T-cell (primary cell): ENCODE measurements at places on chromosomes 2 and 18.

GRCh38 chr2:166658901-166659300 lies 164.9 kb upstream of the SCN7A start:
- DNase-seq: no peak

DNA sequence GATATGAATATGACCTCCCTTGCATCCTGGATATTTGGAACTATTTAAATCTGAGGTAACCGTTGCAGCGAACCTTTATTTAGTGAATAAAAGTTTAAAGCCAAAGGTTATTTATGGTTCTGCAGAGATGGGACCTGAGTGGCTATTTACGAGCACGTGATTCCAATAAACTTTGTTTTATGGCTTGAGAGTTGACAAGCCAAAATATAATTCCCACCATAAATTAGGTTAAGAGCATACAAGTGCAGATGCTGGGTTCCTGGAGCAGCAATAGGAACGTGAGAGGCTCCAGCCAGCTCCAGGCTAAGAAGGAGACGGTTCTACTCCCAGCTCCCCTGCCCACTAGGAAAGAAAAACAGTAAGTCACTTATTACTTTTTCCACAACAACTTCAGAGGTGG lies 5.2 kb upstream of the HOXD4 start:
- DNase-seq: no peak

- DNase-seq: no peak
Measured at GRCh38 chr2:201219328-201220096, 36.6 kb downstream of the CASP10 start.

DNA sequence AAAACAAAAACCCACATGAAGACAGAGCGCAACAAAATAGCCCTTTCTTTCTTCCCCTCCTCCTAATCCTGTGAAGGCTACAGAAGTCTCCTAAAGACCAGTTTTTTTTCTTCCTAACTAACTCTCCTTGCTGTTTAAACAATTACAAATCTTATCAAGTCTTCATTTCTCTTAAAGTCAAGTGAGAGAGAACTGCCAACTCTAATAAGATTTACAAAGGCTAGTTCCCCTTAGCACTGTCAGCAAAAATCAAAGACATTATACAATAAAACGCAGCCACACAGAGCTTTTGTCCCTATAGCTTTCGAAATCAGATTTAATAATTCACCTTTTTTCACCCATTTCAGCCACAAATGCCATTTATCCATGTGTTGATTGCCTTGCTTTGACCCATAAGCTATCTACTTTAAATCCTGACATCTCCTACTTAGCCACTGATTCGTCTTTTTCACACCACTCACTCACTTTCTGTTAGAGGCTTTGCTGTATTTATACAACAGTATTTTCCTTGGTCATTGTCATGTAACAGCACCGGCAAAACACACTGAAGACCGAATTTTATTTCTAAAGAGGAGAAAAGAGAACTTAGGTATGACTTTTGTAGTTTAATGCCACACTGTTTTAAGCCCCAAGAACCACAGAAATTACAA lies 5.9 kb downstream of the NRXN1 start:
- no peak for DNase-seq

GRCh38 chr2:179886-180285 lies 83.9 kb downstream of the SH3YL1 start:
- DNase-seq: no peak

- DNase-seq: no peak
Measured at GRCh38 chr18:63928331-63928730, 20.6 kb downstream of the SERPINB10 start.

DNA sequence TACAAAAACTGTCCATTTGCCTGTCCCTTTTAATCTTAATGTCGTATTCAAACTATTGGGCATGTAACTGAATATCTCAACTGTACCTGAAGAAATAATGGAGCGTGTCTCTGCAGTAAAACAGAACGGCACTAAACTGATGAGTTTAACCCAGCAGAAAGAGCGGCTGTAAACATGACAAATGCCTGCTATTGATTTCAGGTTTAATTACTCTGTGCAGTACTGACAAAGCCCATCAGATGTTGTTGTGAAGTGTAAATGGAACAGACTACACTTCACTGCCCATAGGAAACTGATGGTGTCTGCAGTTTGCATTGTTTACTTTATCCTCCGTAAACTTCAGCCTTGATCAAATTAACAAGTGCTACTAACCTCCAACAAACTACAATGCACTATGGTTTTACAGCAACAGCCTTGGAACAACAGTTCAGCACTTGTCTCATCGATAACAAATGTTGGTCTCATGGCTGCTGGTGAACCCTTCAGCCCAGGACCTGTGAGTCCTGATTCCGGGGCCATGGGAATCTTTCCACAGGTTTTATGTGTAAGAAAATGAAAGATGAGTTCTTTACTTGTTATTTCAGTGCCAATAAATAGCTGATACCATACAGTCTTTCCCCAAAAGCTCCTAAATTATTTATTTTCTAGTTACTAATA lies 316.5 kb downstream of the CCDC178 start:
- DNase-seq: no peak

DNA sequence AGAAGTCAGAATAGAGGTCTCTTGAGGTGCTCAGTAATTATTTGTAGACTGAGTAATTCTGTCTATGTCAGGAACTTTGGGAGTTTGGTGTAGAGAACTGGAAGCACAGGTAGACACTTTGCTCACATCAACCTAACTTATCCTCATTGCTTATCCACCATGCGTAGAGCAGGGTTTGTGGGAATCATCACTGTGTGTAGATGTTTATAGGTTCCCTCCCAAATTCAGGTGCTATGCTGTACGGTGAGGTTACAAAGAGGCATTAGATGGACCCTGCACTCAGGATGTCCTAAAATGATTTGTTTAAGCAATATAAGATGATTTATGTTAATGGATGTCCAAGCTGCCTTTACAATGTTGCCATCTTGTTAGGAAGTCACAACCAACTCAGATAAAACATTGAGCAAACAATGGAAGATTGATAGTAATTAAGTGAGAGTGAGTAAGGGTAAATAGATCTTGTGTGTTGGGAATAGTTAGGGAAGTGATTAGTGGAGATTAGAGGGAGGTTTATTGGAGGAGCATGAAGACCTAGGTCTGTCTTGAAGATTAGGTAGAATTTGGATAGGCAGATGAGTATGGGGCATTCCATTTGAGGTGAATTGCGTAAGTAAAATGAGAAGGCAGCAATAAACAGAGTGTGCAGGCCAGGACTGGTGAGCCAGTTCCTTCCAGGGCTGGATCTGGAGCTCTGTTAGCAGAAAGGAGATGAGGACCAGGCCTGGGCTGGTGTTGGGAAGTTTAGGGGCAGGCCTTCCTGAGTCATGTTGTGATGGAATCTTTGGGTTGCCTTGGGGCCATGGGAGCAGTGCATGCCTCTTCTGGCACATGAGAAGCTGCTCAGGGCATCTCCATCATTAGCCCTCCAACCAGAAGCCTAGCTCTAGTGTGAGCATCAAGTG lies 12.1 kb downstream of the EPAS1 start:
- no peak for DNase-seq

DNA sequence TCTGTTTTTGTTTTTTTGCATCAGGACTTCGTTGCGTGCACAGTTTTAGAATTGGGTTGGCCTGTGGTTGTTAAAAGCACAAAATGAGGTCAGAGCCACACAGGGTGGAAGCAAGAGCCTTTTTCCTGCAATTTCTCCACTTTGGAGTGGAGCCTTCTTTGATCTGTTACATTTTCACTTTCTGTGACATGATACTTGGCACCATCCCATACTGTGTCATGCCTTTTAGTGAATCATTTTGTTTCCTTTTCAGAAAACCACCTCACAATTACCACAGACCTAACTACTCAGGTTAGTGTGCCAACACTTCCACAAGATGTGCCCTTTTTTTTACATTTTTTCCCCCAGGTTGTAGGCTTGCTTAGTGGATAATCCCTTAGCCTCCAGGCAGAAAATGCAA lies 32.5 kb downstream of the MERTK start:
- DNase-seq: no peak

GRCh38 chr2:42568401-42569115 lies at the start of gene MTA3:
MTA3 (plus strand) TSS chr2:42568632; CDS start chr2:42568746, 114 bp downstream.
- peak; percentile 66 for DNase-seq

- no peak for DNase-seq
Measured at GRCh38 chr2:214750529-214750928, 59.0 kb downstream of the BARD1 start.

DNA sequence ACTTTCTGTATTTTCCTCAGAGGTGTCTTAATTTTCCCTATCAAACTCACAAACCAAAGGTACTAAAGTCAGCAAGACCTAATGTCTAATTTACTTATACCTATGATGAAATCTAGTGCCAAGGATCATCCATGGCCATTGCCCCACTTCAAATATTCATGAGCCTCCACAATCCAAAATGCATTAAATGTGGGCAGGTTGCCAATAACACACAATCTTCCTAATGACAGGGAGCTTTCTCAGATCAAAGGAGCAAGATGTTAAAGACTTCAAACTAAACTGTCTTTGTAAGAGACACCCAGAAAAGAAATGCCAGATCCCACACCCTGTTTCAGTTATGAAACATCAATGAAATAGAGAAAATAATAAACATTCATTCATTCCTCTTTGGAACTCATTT lies 143.2 kb downstream of the TMEFF2 start:
- no peak for DNase-seq

DNA sequence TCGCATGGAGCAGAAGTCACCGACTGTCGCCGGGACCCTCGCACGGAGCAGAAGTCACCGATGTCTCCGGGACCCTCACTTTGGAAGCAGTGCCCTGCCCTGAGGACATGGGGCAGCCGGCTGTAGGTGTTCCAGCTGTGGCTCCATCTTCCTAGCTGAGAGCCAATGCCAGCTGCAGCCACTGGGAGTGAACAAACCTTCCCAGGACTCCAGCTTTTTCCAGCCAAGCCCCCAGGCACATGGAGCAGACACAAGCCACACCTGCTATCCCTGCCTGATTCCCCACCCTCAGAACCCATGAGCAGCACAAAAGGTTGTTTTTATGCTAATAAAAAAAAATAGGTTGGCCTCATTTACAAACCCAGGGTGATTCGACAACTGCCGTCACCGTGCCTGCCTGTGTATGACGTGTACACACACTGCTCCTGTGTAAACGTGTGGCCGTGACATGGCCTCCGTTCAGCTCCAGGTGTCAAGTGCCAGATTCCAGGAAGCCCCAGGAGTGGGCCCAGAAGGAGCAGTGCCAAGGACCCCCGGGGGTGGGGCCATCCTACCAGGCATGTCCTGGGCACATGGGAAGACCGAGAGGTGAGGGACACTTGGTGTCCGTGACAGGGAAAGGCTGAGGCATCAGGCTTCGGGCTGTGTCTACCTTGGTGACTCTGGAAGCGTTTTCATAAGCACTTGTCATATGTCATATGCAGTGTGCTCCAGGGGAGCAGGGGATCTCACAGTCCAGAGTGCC lies 91.5 kb downstream of the EIPR1 start:
- DNase-seq: no peak

DNA sequence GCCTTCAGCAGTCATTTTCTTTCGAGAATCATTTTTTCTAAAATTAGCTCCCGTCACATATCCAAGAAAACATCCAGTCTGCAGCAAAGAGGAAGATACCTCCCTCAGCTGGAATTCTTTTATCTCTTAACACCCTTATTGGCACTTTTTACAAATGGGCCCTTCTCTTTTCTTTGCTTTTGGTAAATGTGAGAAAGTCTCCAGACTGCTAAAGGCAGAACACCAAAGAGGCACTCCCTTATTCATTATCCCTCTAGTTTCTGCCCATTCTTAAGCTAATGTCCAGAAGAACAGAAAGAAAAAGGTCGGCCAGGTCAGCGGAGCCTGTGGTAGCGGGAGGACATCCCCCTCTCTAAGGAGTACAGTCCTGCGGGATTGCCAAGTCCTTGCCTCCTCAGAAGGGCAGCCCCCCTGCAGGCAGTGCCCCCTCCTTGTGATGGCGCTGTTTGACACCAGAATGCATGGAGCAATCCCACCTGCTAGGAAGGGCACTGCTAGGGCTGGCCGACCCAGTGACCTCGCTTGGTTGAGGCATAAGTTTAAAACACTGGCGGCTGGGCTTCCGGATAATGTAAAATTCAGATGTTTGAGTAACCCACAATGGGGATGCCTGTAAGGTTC lies 34.0 kb downstream of the ST6GAL2 start:
- DNase-seq: no peak

- DNase-seq: no peak
Measured at GRCh38 chr2:105910497-105911238, 166.0 kb downstream of the NCK2 start.

DNA sequence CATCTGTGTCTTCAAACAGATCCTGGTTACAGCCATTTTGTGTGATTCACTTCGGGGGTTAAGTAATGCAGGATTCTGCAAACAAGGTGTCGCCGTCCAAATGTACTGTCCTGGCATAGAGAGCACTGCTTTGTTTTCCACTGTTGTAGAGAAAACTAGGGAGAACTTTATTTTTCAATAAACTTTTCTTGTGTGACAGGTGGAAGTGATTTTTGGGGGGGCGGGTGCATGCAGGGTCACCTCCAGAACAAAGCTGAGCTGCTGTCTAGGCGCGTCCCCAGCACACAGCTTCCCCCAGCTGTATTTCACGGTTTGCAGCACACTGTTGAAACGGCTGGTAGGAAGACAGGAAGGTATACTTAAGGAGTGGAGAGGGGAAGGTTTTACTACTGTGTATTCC lies 200.6 kb downstream of the MGAT5 start:
- no peak for DNase-seq

- DNase-seq: no peak
Measured at GRCh38 chr2:160679686-160680085, 186.1 kb upstream of the RBMS1 start.

GRCh38 chr2:120287183-120288015 lies 34.7 kb downstream of the RALB start:
- DNase-seq: no peak

DNA sequence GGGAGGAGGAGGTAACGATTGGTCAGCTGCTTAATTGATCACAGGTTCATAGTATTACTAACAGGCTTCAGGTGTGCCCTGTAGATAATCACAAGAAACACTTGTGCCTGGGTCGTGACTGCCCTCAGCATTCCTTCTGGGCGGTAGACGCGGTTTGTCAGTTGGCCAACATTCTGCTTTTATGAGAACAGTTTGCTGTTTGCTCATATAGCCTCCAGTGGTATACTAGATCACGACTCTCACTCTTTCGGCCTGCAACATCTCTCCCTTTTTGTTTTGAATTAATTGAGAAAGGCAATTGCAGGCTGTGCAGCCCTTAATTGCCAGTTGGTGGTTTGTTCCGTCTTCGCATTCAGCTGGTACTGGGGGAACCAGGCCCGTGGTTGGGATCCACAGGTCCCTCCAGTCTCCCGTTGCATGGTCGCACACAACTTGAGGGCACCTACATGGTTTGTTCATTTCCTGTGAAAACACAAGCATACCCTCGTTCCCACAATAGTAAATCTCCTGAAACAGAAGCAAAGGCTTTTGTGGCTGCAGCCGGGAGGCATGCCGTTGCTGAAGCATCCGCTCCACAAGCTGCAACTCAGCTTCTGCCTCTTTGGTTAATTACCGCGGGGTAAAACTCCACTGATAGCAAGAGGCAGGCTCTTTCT lies 30.3 kb upstream of the GPR17 start:
- no peak for DNase-seq

GRCh38 chr2:59585655-59586054 lies 967.8 kb downstream of the BCL11A start:
- DNase-seq: no peak

- DNase-seq: no peak
Measured at GRCh38 chr18:63850020-63850419, 37.5 kb upstream of the SERPINB2 start.

- no peak for DNase-seq
Measured at GRCh38 chr2:224286923-224287322, 115.0 kb downstream of the FAM124B start.
